Activated naive CD8-positive, alpha-beta T cell treated with anti-CD3 and anti-CD28 coated beads, Interleukin-2, amount 50 U/mL, for 24 hours (primary cell): ENCODE measurements at places on chromosomes 6 and 20.
A peak's percentile ranks its signal among the peaks of the same experiment; 100 is the strongest.

DNA sequence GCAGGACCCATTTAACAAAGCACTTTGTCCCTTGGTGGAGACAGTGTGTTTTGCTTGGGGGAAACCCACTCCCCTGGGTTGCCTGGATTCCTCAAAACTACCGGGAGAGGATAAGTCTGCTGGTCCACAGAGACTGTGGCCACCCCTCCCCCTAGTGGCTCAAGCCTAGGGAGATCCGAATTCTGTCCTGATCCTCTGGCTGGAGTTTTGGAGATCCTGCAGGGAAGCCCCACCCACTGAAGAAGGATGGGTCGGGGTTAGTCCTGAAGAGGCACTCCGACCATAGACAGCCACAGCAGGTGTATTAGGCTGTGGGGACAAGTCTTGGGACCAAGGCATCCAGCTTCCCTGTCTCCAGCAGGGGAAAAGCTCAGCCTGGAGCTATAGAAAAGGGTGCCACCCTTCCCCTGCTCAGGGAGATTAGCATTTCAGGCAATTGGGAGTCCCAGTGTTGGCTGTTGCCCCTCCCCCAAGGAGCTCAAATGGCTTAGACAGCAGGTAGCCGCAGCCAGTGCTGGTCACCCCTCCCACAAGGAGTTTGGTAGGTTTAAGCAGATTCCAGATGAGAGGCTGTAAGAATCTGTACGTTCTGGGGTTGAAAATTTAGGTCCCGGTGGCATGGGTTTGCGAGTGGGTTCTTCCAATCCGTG, 750.0 kb downstream of the TBC1D32 start:
- no peak for DNase-seq

- no peak for DNase-seq
Observed at GRCh38 chr6:105449756-105450390, 47.0 kb upstream of the PREP start.

- no peak for DNase-seq
Observed at GRCh38 chr6:26604026-26604425, 7.3 kb downstream of the ABT1 start.

- DNase-seq, result no peak
Observed at GRCh38 chr6:113734982-113735381, 122.2 kb upstream of the MARCKS start.

GRCh38 chr20:50993876-50994275, 29.0 kb downstream of the KCNG1 start:
- DNase-seq, result no peak

- DNase-seq, result no peak
Observed at GRCh38 chr6:170041526-170041925, 249.4 kb downstream of the DLL1 start.

DNA sequence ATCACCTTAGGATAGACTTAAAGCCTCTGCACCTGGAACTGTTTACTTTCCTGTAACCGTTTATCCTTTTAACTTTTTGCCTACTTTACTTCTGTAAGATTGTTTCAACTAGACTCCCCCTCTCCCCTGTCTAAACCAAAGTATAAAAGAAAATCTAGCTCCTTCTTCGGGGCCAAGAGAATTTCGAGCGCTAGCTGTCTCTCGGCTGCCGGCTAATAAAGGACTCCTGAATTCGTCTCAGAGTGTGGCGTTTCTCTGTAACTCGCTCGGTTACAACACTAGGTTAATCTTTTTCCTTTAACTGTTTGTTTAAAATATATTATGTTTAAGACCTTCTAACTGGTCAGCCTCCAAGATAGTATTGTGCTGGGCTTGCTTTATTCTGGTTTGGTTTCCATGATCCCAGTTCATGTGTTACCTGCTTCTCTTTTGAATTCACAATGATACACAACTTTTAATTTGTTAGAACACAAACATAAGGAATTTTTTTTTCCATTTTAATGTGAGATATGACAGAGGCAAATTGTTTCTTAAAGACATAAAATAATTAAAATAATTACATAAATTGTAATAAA, 8.7 kb upstream of the NQO2 start:
- DNase-seq, result no peak

DNA sequence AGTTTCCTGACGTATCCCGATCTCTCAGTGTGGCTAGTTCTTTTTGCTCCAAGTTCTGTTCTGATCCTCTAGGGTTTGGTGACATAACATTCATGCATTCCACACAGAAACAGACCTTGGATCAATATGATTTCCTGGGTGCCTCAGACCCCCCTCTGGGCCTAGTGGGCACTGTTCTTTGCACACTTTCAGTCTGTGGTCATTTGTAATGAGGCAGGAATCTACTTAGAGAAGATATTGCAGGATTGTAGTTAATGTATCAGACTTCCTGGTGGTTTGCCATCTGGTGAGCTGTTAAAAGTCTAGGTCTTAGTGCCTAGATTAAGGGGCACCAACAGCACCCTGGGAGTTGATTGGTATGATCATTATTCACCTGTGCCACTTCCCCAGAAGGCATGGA, 7.5 kb downstream of the BEND6 start:
- no peak for DNase-seq

DNA sequence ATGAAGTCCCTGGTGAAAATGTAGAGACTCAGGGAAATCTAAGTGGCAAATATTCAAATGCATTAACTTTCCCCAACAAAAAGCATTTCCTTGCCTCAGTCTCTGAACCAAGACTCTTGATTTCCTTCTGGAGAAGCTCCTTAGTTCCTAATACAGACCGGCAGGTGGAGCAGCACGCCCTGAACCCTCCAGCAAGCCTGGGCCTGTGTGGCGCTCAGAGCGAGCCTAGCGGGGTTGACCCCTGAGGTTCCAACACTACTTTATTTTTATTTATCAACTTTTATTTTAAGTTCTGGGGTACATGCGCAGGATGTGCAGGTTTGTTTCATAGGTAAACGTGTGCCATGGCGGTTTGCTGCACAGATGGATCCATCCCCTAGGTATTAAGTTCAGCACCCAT, 50.8 kb downstream of the PACRG start:
- DNase-seq, result no peak

- DNase-seq, result no peak
Observed at GRCh38 chr6:25332655-25333071, 53.5 kb downstream of the CARMIL1 start.

DNA sequence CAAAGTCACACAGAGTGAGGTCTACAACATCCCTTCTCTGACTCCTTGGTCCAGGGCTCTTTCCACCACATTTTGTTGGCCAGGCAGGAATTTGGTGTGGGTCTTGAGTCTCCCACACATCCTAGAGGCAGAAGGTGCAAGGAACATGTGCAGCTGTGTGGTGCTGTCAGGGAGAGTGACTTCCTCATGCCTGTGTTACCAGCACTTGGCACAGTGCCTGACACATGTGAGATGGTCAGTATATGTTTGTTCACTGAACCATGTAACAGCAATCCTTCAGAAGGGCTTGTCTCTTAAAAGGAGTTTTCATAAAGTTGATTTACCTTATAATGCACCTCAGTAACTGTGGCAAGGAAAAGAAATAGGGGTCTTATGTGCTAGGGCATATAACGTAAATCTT, 168.5 kb downstream of the CDC5L start:
- DNase-seq, result no peak

- DNase-seq, result no peak
Observed at GRCh38 chr6:678520-678919, 14.4 kb downstream of the EXOC2 start.

DNA sequence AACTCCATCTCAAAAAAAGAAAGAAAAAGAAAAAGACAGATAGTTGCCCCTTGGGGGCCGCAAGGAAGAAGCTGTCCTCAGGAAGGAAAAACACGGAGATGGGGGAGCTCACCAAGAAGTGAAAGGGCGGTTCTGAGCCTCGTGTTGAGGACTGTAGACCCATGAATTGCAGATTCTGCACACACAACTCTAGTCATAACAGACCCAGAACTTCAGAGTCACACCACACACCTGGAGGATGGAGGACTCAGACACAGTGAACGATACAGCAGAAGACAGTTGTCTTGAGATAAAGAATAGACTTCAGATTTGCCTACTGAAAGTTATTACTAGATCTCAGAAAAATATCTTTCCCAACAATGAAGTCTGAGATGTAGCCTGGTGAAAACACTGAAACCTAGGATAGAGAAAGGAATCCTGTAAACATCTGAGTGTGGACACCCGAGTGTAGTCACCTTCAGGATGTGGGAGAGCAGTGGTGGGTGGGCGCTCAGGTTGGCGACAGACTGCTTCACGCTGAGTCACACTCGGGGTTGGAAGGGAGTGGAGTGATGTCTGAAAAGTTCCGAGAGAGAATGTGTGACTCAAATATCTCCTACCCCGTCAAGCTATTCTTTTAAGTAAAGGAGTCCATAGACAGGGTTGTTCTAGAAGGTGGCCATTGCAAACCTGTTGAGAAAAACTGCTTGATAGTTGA, 88.1 kb downstream of the MAP3K4 start:
- peak; percentile 56 for DNase-seq

- DNase-seq, result no peak
Observed at GRCh38 chr20:61814244-61814643, 251.4 kb downstream of the TAF4 start.

DNA sequence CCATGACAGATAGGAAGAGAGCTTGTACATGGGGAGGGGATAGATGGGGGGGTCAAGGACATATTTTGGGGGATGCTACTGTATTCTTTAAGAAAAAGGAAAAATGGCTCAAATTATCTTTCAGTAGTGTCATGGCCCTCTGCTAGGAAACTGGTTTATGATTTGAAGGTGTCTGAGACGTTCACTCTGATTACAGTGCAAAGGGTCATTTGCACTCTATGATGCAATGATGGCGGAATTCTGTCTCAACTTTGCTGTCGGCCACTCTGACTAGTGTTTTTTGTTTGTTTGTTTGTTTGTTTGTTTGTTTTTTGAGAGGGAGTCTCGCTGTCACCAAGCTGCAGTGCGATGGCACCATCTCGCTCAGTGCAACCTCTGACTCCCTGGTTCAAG, 180.0 kb downstream of the SOX4 start:
- DNase-seq, result no peak

DNA sequence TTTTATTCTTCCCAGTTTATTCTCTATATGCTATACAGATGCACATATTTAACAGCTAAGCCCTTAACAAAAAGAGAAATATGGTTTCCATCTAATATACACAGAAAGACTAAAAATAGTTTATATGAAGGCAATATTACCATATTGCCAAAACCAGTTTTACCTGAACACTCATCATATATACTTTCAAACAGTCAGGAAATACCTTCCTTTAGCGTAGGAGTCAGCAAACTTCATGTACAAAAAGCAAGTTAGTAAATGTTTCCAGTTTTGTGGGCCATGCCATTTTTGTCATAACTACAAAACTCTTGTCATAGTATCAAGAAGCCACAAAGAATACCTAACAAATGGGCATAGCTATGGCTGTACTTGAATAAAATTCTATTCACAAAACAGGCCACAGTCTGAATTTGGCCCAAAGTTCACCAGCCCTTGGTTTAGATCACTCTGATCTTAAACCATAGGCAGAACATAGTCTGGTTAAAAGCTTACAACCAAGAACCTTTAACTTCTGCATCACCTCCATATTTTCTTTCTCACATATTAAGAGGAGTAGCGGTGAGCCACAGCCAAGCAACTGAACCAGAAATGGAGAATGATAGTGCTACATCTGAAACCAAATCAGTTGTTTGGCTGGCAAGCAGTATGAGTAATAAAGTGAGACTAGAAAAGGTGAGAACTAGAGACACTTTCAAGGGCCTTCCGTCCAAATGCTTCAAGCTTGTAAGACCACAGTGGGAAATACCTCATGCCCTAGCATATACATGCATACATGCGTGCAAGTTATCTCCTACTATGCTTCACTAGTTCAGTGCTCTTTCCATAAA, 116.6 kb downstream of the PTPRK start:
- DNase-seq, result no peak

GRCh38 chr6:54291738-54292137, 16.5 kb upstream of the TINAG start:
- DNase-seq, result no peak

- no peak for DNase-seq
Observed at GRCh38 chr20:59831024-59831915, 102.2 kb downstream of the SYCP2 start.

DNA sequence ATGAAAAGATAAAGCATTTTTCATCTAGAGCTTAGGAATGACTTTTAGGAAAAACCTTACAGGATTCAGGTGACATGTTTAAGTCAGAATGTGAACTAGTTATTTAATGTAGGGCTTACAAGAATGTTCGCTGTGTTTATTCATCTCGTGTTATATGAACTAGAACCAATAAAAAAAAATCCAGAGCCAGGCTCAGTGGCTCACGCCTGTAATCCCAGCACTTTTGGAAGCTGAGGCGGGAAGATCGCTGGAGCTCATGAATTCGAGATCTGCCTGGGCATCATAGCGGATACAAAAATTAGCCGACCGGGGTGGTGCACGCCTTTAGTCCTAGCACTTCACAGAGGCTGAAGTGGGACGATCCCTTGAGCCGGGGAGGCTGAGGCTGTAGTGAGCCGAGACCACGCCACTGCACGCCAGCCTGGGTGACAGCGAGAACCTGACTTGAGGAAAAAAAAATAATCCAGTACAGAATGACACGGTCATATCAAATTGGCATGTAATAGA, 46.3 kb downstream of the OR2B2 start:
- peak; percentile 60 for DNase-seq

- no peak for DNase-seq
Observed at GRCh38 chr20:36259177-36260061, 23.1 kb downstream of the AAR2 start.

DNA sequence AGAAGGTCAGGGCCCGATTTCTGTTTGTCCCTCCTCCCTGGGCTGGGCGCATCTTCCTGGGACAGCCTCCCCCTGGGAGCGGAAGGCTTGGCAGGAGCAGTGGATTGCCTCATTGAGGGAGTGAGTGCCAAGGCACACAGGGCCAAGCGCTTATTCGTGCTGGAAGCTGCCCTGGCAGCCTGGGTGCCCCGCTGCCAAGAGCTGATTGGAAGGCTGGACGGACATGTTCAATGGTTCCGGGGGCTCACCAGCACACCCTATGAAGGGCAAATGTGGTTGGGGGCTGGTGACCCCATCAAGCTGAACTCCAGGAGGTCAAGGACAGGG, 10.3 kb upstream of the ZNF831 start:
- DNase-seq, result no peak

- no peak for DNase-seq
Observed at GRCh38 chr6:166174031-166174430, 6.4 kb upstream of the TBXT start.

GRCh38 chr6:26553264-26553634, 15.1 kb downstream of the HMGN4 start:
- peak; percentile 82 for DNase-seq
